H1 (cell line): ENCODE measurements at places on chromosomes 12 and 14. TPM values are rescaled to one million over a fixed set of nuclear protein-coding genes. Genes with fewer than 3 reads are reported as not detected.

Gene MYF5
- 0.09 TPM in 2 replicates for polyA plus RNA-seq

- H3K36me3 ChIP-seq, result no peaks in the 10 kb centered on the region
- H3K4me1 ChIP-seq, result no peaks in the 10 kb centered on the region
- DNase-seq, result no peak
- H3K27ac ChIP-seq, result no peak overlapping the region
- H3K4me3 ChIP-seq, result no peak overlapping the region
Observed at GRCh38 chr14:36517242-36518030, 2.6 kb downstream of the NKX2-1 start.

DNA sequence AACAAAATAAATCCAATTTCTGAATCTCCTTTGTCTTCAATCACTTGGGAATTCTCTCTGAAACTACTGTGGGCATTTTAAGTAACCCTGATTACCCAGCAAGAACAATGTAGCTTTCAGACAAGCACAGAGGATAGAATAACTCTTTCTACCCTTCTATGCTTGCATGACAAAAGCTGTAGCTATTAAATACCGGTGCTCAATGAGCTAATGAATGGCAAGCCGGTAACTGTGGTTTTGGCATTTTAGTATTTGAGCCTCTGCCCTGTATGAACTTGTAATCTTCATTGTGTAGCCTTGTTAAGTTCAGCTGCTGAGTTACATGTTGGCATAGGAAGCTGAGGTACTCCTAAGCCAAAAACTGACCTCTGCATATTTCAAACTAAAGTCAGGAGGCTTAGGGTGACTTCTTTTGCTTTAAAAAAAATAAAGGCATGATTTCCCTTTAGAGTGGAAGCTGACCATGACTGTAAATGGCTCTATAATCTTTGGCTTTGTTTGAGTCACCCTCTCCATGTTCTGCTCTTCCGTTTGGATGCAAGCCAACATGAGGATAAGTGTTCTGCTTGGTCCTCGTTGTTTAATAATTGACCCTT, 171.0 kb upstream of the HIF1A start:
- no peak overlapping the region for H3K27ac ChIP-seq
- no peaks in the 10 kb centered on the region; the same call in 1 of the 2 replicates for H3K36me3 ChIP-seq

DNA sequence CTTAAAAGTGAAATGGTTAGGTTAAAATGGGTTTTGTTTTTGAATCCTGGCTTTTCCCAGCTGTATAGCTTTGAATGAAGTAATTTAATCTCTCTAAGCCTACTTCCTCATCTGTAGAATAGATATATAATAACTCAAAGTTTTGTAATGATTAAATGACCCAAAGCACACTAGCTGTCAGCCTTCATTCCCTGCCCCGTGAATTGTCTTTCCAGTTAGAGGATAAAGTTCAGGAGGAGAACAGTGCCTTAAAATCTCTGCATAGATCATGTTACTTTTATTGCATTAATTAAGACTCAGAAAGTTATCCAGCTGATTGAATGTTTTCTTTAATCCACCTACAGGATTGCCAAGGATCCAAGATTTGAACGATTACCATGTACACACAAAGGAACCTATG, 19.4 kb downstream of the FCF1 start:
- no peak for DNase-seq
- H3K27me3 ChIP-seq, result no peaks in the 10 kb centered on the region
- no peak overlapping the region for H3K27ac ChIP-seq
- peaks cover 2% of the 10 kb centered on the region for H3K36me3 ChIP-seq
- H3K4me3 ChIP-seq, result no peak overlapping the region
- no peaks in the 10 kb centered on the region for H3K4me1 ChIP-seq

Gene CISTR
- not detected in 2 replicates for polyA plus RNA-seq

Gene PARPBP
- 5.3 and 10.9 TPM in 2 replicates for polyA plus RNA-seq

- peaks cover 3% of the 10 kb centered on the region for H3K4me1 ChIP-seq
- H3K4me3 ChIP-seq, result no peak overlapping the region
- no peak for DNase-seq
Observed at GRCh38 chr14:51119411-51120051, 24.6 kb upstream of the TRIM9 start.

GRCh38 chr14:37168721-37169120, 3.7 kb downstream of the SLC25A21 start:
- no peaks in the 10 kb centered on the region for H3K27me3 ChIP-seq
- peak overlapping the region; percentile 34; the same call in 1 of the 2 replicates for H3K4me3 ChIP-seq
- H3K36me3 ChIP-seq, result no peaks in the 10 kb centered on the region
- H3K27ac ChIP-seq, result peak overlapping the region; percentile 13; the same call in 1 of the 2 replicates

Gene A2M
- polyA plus RNA-seq, result 0.15 and 0.27 TPM in 2 replicates

DNA sequence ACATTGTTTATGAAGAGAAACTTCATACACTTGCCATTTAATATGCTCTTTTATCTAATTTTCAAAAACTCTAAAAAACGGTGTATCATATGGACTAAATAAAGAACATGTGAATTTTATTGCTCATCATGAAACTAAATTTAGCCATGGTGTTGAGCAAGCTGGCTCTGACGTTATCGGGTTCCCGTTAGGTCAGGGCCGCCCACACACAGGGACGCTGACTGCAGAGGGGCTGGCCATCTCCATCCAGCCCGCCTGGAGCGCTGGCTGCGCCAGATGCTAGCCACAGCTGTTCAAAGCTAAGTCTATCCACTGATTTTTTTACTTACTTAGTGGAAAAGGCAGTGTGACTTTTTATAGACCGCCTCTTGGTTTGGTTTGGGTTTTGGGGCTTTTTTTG, 36.5 kb upstream of the DYNC1H1 start:
- no peak overlapping the region for H3K27ac ChIP-seq
- H3K4me3 ChIP-seq, result no peak overlapping the region
- no peaks in the 10 kb centered on the region for H3K27me3 ChIP-seq
- H3K36me3 ChIP-seq, result no peaks in the 10 kb centered on the region

DNA sequence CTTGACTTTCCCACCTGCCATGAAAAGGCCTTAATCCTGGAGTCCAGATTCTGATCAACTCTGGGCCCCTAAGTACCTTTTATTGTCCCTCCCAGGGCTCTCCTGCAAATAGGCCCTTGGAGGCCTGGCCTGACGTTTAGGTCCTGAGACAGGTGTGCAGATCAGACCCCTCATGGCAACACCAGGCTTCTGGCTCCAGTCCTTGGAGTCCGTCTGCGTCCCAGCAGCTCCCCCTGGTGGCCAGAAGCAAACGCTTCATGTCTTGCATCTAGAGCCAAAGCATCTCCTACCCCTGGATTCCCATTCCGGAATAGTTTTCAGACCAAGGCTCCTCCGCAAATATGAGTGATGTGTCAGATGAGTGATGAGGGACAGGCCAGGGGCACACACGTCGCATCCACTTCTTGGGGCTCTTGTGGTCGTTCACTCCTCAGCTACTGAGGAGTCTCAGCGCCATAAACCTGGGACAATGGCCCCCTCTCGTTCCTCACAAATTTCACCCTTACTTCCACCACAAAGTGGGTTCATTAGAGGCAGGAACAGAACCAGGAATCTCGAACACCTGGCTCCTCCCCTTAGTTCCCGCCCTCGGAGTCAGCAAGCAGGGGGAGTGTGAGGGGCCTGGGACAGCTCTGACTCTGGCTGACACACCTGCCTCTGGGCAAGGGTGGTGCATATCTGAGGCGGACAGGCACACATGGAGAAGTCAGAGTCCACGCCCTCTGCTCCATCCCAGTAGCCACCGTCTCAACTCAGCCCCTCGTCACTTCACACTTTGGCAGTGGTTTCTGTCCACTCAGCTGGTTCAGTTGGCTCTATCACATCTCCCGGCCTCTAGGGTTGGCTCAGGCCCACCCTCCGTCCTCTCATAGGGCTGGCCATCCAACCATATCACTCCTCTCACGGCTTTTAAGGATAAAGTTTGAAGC, 77.9 kb upstream of the PWP1 start:
- H3K36me3 ChIP-seq, result no peaks in the 10 kb centered on the region
- H3K27ac ChIP-seq, result no peak overlapping the region
- DNase-seq, result peak; percentile 76
- no peak overlapping the region for H3K4me3 ChIP-seq
- H3K4me1 ChIP-seq, result peaks cover 6% of the 10 kb centered on the region

- H3K27ac ChIP-seq, result no peak overlapping the region
- H3K4me3 ChIP-seq, result no peak overlapping the region
- no peaks in the 10 kb centered on the region for H3K4me1 ChIP-seq
- no peaks in the 10 kb centered on the region for H3K36me3 ChIP-seq
- DNase-seq, result no peak
- no peaks in the 10 kb centered on the region for H3K27me3 ChIP-seq
Observed at GRCh38 chr14:104353221-104353920, 215.0 kb downstream of the KIF26A start.

DNA sequence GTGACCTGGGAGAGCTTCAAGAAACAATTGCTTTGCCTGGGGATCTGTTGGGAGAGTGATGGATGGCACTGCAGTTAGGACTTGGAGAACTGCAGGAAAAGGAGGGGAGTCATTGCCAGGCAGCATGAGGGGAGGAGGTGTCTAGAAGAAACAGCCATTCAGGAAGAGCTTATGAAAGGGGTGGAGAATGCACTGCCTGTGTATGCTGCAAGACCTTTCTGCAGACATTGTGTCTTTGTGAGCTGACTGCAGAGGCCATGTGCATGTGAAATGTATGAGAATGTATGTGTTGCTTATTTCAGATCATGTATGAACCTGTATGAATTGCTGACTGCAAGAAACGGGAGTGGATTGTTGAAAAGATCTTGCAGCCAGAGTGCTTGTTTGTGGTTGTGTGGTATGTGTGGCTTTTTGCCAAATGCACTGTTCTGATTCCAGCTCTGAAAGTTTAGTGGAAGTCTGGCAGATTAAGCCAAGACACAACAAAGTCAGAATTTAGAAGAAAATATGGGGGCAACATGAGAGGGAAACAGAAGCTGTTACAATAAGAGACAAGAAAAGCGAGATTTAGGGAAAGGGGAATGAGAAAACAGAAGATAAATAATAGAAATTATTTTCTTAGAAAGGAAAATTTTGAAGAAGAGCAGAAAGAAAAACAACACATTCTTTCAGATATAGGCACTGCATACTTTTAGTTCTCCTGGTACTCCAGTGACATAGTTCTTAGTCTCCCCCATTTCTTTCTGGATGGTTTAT, 9.8 kb upstream of the RIMKLB start:
- H3K4me3 ChIP-seq, result no peak overlapping the region
- no peak for DNase-seq
- peaks cover 13% of the 10 kb centered on the region for H3K4me1 ChIP-seq

- H3K4me3 ChIP-seq, result no peak overlapping the region
- no peaks in the 10 kb centered on the region for H3K4me1 ChIP-seq
- no peaks in the 10 kb centered on the region for H3K27me3 ChIP-seq
- peaks cover 12% of the 10 kb centered on the region for H3K36me3 ChIP-seq
- DNase-seq, result no peak
Observed at GRCh38 chr12:95099270-95099790, 25.9 kb upstream of the NR2C1 start.

DNA sequence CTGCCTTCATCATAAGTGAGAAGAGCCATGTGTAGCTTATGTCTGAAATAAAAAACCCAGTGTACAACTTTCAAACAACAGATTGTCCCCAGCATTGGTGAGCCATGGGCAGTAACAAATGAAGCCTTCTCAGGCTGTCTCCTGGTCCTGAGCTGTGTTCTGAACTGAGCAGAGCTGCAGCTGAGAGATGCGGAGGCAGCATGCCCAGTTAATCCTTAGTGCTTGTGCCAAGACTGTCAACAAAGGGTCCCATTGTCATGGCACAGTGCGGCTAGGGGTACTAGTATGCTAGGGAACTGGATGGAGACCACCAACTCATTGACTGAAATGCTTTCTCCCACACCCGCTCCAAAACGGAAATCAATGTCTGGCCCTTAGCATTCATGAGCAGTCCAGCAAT, 154.3 kb downstream of the RMST start:
- H3K4me3 ChIP-seq, result no peak overlapping the region
- H3K27me3 ChIP-seq, result no peaks in the 10 kb centered on the region
- no peak for DNase-seq
- H3K27ac ChIP-seq, result no peak overlapping the region

Gene B3GNT4
- polyA plus RNA-seq, result 1.1 and 2.1 TPM in 2 replicates

Gene GLIPR1
- polyA plus RNA-seq, result 0.09 and 0.23 TPM in 2 replicates

GRCh38 chr14:102901633-102902032, 20.8 kb upstream of the AMN start:
- no peaks in the 10 kb centered on the region for H3K27me3 ChIP-seq
- no peak overlapping the region for H3K4me3 ChIP-seq
- H3K4me1 ChIP-seq, result no peaks in the 10 kb centered on the region
- no peak overlapping the region for H3K27ac ChIP-seq
- peaks cover 11% of the 10 kb centered on the region; the same call in 1 of the 2 replicates for H3K36me3 ChIP-seq

Gene HSPB8
- polyA plus RNA-seq, result 17.4 and 28.2 TPM in 2 replicates

GRCh38 chr12:49538510-49539403, at the start of gene KCNH3:
KCNH3 (plus strand) TSS chr12:49539030; CDS start chr12:49539417, 387 bp downstream.
- peak within 1 kb of the TSS; percentile 42 for H3K4me3 ChIP-seq
- peaks cover 5% of the 10 kb centered on the region for H3K4me1 ChIP-seq
- no peaks in the 10 kb centered on the region for H3K36me3 ChIP-seq

Gene CLEC1B
- polyA plus RNA-seq, result not detected in 2 replicates

GRCh38 chr14:102565959-102566358, 26.5 kb upstream of the RCOR1 start:
- H3K27me3 ChIP-seq, result no peaks in the 10 kb centered on the region
- no peak overlapping the region for H3K4me3 ChIP-seq
- H3K4me1 ChIP-seq, result peaks cover 4% of the 10 kb centered on the region
- DNase-seq, result no peak
- H3K36me3 ChIP-seq, result no peaks in the 10 kb centered on the region

Gene INHBE
- polyA plus RNA-seq, result 18.8 and 31.9 TPM in 2 replicates

GRCh38 chr12:94676031-94676641, 25.8 kb upstream of the TMCC3 start:
- H3K27ac ChIP-seq, result no peak overlapping the region
- no peak for DNase-seq
- no peaks in the 10 kb centered on the region; the same call in 1 of the 2 replicates for H3K4me1 ChIP-seq
- H3K27me3 ChIP-seq, result no peaks in the 10 kb centered on the region
- no peak overlapping the region for H3K4me3 ChIP-seq
- no peaks in the 10 kb centered on the region for H3K36me3 ChIP-seq
